ENCODE measurements at places on chromosomes 5 and 9. TPM values are rescaled to one million over a fixed set of nuclear protein-coding genes. Genes with fewer than 3 reads are reported as not detected.

The GPR150 gene
- 0.26 TPM for total RNA-seq

The PCDHA9 gene
- total RNA-seq = under 0.01 TPM

The OR1Q1 gene
- not detected for total RNA-seq

The CDC25C gene
- total RNA-seq = 0.26 TPM

The WDR41 gene
- 222 TPM for total RNA-seq

The AFAP1L1 gene
- total RNA-seq = 21.9 TPM

The SLC6A18 gene
- total RNA-seq = not detected

The SETX gene
- total RNA-seq = 73.9 TPM

The FABP6 gene
- total RNA-seq = not detected

The NEUROG1 gene
- not detected for total RNA-seq

The DMRT3 gene
- total RNA-seq = not detected

The IL13 gene
- total RNA-seq = not detected

The HSPB3 gene
- not detected for total RNA-seq

The ZNF879 gene
- total RNA-seq = 3.4 TPM

The IFNA21 gene
- total RNA-seq = not detected

The GHR gene
- 2.4 TPM for total RNA-seq

The CORO2A gene
- 22.1 TPM for total RNA-seq

The ACSL6 gene
- total RNA-seq = 0.13 TPM

The BAAT gene
- total RNA-seq = 0.26 TPM
